ENCODE measurements at places on chromosomes 5 and 9.

GRCh38 chr5:179558932-179559283, 8.6 kb downstream of the RUFY1 start:
- DNase-seq, result peak; percentile 43
- no peaks in the 10 kb centered on the region for H3K27me3 ChIP-seq
- H3K4me1 ChIP-seq, result peaks cover 3% of the 10 kb centered on the region
- H3K27ac ChIP-seq, result peak overlapping the region; percentile 69

DNA sequence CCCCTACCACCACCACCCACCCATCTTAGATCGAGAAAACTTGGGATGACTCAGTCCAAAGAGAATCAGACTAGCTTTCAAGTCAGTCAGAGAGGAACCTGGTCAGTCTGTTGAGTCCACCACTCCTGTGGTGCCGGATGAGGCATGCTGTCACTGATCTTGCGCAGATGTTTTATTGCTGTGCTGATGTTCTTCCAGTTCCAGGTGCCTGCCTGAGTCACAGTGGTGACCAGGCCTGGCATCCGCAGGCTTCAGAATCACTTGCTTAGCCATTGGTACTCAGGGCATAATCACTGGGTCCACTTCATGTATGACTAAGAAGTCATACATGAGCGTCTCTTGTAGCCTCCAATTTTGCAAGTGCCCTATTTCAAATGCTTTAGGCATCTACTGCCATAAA, 114.1 kb downstream of the MUSK start:
- no peaks in the 10 kb centered on the region for H3K36me3 ChIP-seq
- H3K27me3 ChIP-seq, result no peaks in the 10 kb centered on the region
- no peak overlapping the region for H3K4me3 ChIP-seq
- H3K27ac ChIP-seq, result no peak overlapping the region
- no peaks in the 10 kb centered on the region for H3K4me1 ChIP-seq

GRCh38 chr9:103533318-103533717, 538.2 kb downstream of the CYLC2 start:
- H3K36me3 ChIP-seq, result no peaks in the 10 kb centered on the region
- DNase-seq, result no peak
- H3K27me3 ChIP-seq, result no peaks in the 10 kb centered on the region
- H3K27ac ChIP-seq, result no peak overlapping the region

- no peak overlapping the region for H3K27ac ChIP-seq
- no peak overlapping the region for H3K4me3 ChIP-seq
- H3K27me3 ChIP-seq, result no peaks in the 10 kb centered on the region
- DNase-seq, result no peak
Measured at GRCh38 chr9:109270971-109271925, 49.6 kb downstream of the EPB41L4B start.

DNA sequence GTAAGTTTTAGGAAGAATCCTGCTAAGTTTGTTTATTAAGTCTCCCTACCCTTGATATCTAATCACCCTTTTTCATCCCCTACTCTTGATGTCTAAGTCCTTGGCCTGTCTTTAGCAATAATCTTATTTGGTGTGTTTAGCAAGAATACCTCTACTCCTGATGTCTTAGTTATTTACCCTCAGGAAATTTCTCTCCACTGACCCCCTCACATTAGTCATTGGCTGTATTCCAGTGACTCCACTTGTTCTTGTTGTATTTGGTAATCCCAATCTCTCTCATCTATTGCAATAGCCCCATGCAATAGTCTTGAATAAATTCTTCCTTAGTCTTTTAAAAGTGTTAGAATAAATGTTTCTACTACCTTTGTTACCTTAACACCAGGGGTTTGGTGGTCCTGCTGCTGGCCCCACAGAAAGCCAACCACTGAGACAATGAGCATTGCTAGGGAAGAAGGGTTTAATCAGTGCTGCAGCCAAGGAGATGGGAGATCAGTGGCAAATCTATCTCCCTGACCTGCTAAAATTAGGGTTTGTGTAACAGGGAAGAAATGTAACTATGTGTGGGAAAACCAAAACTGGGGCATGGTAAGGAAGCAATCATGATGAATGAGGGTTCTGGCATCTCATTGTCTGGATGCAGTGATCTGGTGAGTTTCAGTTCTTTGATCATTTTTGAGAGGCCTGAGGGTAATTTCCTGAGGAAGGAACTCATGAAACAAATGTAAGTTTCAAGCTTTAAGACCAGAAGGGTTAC, 236.4 kb upstream of the DAB2 start:
- H3K36me3 ChIP-seq, result no peaks in the 10 kb centered on the region
- DNase-seq, result peak; percentile 45
- H3K4me1 ChIP-seq, result no peaks in the 10 kb centered on the region
- no peak overlapping the region for H3K27ac ChIP-seq
- no peaks in the 10 kb centered on the region for H3K27me3 ChIP-seq

DNA sequence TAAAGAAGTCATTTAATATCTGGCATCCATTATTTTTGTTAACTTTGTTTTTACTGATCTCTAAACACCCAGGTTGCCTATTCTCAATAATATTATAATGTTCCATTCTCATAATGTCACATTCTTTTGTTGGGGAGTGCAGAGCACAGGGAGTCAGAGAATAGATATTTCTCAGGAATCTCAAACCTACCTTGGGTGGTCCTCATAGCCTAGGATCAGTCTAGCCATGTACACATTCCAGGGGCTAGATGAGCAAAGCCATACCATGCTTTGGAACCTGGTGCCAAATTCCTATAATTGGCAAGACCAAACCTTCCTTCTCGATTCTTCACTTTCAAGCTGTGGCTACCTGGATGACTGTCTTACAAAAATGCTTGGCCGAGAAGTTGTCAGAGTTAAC, 1124.7 kb upstream of the WWC1 start:
- H3K27ac ChIP-seq, result no peak overlapping the region
- H3K36me3 ChIP-seq, result no peaks in the 10 kb centered on the region
- H3K4me3 ChIP-seq, result no peak overlapping the region
- no peaks in the 10 kb centered on the region for H3K27me3 ChIP-seq

DNA sequence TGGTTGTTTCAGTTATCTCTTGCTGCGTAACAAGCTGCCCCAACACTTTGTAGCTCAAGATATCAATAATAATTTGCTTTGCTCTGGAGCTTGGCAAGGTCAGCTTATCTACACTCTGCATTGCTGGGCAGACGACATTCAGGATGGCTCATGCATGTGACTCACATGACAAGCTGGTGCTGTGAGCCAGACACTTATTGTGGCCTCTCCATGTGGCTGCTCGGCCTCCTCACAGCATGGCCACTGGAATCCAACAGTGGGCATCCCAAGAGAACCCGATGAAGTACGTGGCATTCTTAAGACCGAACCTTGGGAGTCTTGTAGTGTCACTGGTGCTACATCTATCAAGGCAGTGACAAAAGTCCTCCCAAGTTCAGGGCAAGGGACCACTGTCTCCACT, 94.2 kb upstream of the MVB12B start:
- no peak overlapping the region for H3K4me3 ChIP-seq
- H3K4me1 ChIP-seq, result no peaks in the 10 kb centered on the region
- no peak overlapping the region for H3K27ac ChIP-seq
- no peaks in the 10 kb centered on the region for H3K27me3 ChIP-seq
- no peaks in the 10 kb centered on the region for H3K36me3 ChIP-seq

DNA sequence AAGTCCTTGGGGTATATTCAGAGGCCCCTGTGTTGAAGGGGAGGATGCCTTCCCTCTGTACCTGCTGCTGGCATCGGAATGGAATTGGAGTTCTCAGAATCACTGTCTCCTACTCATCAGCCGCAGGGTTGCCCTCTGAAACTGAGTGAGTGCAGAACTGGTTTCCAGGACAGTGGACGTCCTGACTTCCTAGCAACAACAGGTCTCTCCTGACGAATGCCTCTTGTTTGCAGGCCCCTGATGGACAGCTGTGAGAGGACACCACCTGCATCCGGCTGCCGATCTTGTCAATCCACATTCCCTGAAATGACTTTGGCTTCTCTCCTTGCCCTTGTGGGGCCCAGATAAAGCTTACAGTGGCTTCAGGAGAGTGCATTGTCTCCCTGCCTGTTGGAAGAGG, 274.5 kb downstream of the NSG2 start:
- no peak overlapping the region for H3K4me3 ChIP-seq
- H3K27ac ChIP-seq, result no peak overlapping the region
- no peaks in the 10 kb centered on the region for H3K27me3 ChIP-seq
- no peaks in the 10 kb centered on the region for H3K4me1 ChIP-seq
- DNase-seq, result no peak

DNA sequence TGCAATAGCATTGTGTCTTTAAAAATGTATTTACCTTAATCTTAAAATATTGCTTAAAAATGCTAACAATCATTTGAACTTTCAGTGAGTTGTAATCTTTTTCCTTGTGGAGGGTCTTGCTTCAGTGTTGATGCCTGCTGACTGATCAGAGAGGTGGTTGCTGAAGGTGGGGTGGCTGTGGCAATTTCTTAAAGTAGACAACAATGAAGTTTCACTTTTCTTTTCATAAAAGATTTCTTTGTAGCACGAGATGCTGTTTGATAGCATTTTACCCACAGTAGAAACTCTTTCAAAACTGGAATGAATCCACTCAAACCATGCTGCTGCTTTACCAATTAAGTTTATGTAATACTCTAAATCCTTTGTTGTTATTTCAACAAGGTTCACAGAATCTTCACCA, 50.8 kb downstream of the NR3C1 start:
- peaks cover 21% of the 10 kb centered on the region for H3K4me1 ChIP-seq
- H3K27ac ChIP-seq, result no peak overlapping the region
- no peak for DNase-seq
- H3K4me3 ChIP-seq, result no peak overlapping the region

DNA sequence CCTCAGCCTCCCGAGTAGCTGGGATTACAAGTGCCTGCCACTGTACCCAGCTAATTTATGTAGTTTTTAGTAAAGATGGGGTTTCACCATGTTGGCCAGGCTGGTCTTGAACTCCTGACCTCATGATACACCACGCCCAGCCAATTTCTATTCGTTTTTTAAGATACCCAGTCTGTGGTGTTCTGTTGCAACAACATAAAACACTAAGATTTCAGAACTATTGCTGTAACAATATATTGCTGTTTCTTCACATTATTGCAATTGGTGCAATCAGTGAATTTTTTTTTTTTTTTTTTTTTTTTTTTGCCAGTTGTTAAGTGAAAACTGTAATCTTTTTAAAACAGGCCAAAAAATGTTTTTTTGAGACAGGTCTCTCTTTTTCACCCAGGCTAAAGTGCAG, 9.9 kb downstream of the SRP19 start:
- H3K4me3 ChIP-seq, result no peak overlapping the region
- peaks cover 12% of the 10 kb centered on the region for H3K36me3 ChIP-seq
- no peaks in the 10 kb centered on the region for H3K27me3 ChIP-seq
- no peak overlapping the region for H3K27ac ChIP-seq
- DNase-seq, result peak; percentile 12

DNA sequence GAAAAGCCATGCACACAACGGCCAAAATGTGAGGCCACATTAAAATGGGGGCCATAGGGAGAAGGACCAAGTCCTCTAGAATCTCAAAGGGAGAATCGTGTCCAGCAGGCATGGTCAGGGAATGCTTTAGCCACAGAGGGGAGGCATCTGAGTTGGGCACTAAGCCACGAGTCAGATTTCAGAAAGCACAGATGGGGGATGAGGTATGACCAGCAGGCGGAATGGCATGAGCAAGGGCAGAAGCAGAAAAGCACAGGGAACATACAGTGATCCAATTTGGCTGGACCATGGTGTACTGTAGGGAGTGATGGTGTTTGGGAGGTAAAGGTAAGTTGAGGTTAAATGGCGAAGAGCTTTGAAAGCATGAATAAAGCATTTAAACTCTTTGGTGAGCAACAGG, 214.6 kb downstream of the TLE1 start:
- H3K27ac ChIP-seq, result no peak overlapping the region
- no peaks in the 10 kb centered on the region for H3K27me3 ChIP-seq
- no peaks in the 10 kb centered on the region for H3K36me3 ChIP-seq
- no peak overlapping the region for H3K4me3 ChIP-seq
